ENCODE measurements at places on chromosomes 7 and 10.

- no peak for DNase-seq
Measured at GRCh38 chr7:24313777-24314176, 29.8 kb downstream of the NPY start.

- DNase-seq, result peak; percentile 7
Measured at GRCh38 chr10:132392811-132393694, 3.9 kb upstream of the PWWP2B start.

- no peak for DNase-seq
Measured at GRCh38 chr10:121999301-121999700, 10.3 kb downstream of the TACC2 start.

- DNase-seq, result no peak
Measured at GRCh38 chr7:111228437-111228836, 137.5 kb downstream of the LRRN3 start.

DNA sequence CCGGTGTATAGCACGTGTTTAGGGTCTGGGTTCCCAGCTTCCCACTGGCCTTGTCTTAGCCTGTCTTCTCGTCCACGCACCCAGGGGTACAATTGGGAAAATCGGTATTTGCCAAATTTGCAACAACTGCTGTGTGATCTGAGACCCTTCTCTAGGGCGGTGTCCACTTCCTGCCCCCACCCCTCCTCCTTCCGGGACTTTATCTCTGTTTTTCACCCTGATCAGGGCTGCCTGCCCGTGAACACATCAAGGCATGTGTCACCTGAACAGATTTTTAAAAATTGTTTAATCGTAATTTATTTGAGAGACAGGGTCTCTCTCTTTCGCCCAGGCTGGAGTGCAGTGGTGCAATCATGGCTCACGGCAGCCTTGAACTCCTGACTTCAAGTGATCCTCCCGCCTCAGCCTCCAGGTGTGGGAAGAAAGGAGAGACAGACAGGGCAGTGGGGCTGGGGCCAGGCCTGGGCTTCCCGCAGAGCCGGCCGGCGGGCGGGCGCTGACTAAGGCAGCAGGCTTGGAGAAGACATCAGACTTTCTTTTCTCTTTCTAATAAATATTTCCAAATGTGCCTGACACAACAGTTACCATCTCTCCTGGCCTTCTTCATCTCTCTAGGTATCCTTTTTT lies 27.5 kb downstream of the ELFN1 start:
- no peak for DNase-seq

DNA sequence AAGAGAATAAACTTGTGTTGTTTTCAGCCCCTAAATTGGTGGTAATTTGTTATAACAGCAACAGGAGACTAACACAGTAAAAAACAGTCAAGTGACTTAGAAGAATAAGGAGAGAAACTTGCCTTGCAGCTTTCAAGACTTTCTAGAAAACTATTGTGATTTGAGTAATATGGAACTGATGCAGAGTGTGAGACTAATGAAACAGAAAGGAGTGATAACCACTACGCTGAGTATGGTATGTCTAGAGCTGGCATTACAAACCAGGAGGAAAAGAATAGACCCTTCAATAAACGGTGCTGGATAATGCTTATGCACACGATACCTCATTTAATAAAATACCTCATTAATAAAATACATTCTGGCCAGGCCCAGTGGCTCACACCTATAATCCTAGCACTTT lies 99.9 kb downstream of the CREM start:
- no peak for DNase-seq

GRCh38 chr10:12097791-12098190 lies 29.0 kb downstream of the DHTKD1 start:
- DNase-seq, result peak; percentile 3

- DNase-seq, result no peak
Measured at GRCh38 chr10:78656417-78657162, 412.2 kb upstream of the ZMIZ1 start.

GRCh38 chr10:2861632-2862210 lies 205.6 kb upstream of the PFKP start:
- DNase-seq, result no peak

GRCh38 chr10:98255146-98255877 lies 12.7 kb downstream of the LOXL4 start:
- DNase-seq, result no peak

GRCh38 chr10:9437131-9437530 lies 1382.6 kb downstream of the GATA3 start:
- no peak for DNase-seq

DNA sequence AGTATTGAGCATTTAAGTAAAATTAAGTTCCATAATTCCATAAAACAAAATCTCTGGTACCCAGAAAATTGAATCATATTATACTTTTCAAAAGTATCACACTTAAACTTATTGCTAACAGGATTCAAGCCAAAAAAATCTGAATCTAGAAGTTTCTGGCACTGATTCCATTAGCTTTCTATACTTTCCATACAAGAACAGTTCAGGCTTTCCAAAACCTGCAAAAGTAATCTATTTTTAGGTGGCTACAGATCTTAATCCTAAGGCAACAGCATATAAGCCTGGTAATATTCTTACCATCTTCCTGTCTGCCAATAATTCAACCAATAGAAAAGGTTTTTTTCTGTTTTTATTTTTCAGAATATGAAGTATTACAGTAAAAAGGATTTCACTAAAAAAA lies 185.0 kb downstream of the CRPPA start:
- DNase-seq, result no peak

DNA sequence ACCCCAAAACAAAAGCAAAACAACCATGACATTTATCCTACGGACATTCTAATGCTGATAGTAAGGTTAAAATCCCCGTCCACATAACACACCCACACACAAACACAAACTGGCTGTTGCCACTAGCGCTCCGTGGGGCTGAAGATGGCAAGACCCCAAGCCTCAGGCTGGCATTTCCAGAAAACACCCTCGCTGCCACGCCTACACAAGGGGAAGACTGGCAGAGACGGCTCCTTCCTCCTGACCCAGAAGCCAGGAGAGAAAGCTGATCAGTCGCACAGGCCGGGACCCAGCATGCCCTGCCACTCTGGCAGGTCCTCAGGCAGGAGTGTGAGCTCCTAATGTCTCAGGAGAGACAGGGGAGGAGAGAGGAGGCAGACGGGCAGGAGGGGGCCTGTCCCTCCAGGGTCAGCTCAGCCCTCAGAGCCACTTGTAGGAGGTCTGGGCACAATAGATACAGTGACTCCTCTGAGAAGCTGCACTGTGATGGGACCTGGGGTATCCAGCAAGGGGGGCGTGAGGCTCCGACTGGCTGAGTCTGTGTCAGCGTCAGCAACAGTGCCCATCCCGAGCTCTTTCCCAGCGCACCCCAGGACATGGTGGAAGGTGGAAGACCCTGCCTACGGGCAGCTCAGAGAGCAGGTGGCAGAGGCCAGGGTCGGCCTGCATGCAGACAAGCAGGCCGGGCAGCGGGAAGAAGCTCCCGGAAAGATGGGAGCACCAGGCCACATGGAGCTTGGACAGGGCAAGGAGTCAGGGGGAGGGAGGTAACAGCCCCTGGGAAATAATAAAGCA lies 326.9 kb downstream of the PTPRN2 start:
- no peak for DNase-seq

DNA sequence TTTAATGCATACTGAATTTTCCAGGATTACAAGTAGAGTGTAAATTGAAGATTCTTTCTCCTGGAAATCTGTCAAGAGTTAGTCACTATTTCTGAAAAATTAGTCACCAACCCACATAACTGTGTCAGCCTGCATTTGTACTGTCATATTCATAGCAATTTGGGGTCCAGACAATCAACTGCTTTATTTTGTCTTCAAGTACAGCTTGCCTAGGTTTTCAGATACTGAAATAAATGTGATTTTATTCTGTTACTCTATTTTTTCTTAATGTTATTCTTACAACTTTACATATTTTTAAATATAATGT lies 55.1 kb downstream of the CUBN start:
- DNase-seq, result peak; percentile 77

DNA sequence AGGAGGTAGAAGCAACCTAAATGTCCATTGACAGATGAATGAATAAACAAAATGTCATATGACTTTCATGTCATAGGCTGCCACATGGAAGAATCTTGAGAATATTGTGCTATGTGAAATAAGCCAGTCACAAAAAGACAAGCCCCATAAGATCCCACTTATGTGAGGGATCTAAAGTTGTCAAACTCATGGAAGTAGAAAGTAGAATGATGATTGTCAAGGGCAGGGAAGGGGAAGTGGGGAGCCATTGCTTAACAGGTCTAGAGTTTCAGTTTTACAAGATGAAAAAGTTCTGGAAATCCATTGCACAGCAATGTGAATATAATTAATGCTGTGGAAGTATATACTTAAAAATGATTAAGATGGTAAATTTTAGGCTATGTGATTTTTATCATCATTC lies 229.3 kb upstream of the KMT2E start:
- DNase-seq, result no peak

GRCh38 chr10:130227883-130228282 lies 91.7 kb downstream of the GLRX3 start:
- DNase-seq, result no peak

GRCh38 chr10:71431239-71432100 lies 34.8 kb downstream of the CDH23 start:
- no peak for DNase-seq

DNA sequence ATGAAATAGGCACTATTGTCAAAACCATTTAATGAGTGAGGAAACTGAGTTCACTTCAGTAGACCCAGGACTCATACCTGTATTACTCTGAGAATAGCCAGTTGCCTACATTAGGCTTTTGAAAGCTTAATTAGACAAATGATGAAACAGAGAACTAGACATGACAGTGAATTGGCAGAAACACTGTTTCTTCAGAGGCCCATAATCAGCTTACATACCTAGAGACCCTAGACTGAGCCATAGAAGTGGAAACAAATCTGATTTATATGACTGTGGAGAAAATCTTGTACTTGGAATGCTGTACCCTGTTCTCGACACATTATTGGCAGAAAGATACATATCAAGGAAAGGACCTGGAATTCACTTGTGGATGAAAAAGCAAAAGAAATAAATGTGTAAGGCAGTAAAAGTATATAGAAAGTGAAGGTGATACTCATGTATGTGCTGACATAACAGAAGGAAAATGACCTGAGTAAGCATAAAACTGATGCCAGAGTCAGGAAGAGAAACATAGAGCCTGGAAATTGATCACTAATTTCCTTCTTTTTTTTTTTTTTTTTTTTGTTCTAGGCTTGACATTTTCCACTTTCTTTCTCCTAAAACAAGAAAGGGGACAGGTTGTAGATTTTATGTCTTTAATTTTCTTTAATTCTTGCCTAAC lies 251.5 kb downstream of the BICC1 start:
- no peak for DNase-seq

GRCh38 chr7:64611717-64612116 lies 48.8 kb upstream of the ZNF680 start:
- no peak for DNase-seq

- no peak for DNase-seq
Measured at GRCh38 chr10:73469579-73469978, 26.2 kb downstream of the PPP3CB start.

DNA sequence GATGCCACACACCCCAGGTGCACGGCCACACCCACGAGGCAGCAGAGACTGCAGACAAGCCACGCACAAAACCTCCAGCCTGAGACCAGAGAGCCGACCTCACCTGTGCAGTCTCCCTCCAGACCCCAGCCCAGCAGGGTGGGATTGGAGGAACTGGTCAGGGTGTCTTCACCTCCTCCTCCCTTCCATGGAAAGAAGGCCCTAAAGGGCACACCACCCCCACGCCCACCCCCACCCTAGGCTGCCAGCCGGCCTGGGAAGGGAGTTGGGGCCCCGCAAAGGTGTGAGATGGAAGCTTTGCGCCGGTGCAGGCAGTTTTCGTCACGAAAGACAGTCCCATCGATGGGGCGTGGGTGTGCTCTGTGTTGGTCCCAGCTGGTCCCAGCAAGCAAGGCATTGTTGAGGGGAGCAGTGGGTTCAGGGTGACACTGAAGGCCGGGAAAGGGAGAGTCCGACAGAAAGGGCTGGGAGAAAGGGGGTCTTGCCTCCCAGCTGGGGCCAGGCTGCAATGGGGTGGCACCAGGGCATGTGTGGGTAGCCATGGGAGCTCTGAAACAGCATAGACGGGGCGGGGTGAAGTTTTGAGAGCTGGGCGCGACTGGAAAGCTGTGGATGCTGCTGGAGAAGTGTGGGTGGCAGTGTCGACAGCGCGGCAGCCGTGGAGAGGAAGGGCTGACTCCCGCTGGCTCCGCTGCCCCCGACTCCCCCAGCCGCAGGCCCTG lies 349.2 kb downstream of the GLRX3 start:
- no peak for DNase-seq

- DNase-seq, result no peak
Measured at GRCh38 chr7:70037171-70037933, 439.1 kb downstream of the AUTS2 start.

GRCh38 chr7:48419401-48419800 lies 248.1 kb downstream of the ABCA13 start:
- DNase-seq, result peak; percentile 54

DNA sequence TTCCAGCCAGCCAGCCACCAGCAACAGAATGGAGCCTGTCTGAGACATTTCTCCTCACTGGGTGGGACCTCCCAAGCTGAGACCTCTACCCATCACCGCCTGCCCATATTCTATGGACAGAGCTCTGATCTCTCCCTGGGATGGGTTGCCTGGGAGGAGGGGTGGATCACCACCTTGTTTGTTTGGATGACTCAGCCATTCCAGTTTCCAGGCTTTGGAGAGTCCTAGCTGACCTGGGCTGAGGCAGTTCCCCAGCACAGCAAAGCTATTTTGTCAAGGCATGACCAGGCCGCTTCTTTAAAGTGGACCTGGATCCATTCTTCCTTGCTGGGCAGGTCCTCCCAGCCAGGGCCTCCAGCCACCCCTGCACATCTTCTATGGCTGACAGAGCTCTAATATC lies 982.3 kb downstream of the DNAJB9 start:
- DNase-seq, result no peak

GRCh38 chr7:46160861-46161260 lies 239.8 kb upstream of the IGFBP3 start:
- DNase-seq, result no peak

GRCh38 chr10:35726846-35727245 lies 84.8 kb upstream of the FZD8 start:
- no peak for DNase-seq

- no peak for DNase-seq
Measured at GRCh38 chr10:31011017-31011664, 20.5 kb downstream of the ZNF438 start.

GRCh38 chr7:54917613-54918391 lies 101.0 kb upstream of the EGFR start:
- no peak for DNase-seq

GRCh38 chr10:73590881-73591799 lies at the start of gene USP54:
Gene USP54 (minus strand): TSS chr10:73591342. CDS start chr10:73575658, 15,684 bp downstream.
- peak; percentile 76 for DNase-seq

GRCh38 chr7:151409667-151410404 lies at the start of gene WDR86:
Gene WDR86 (minus strand): TSS chr7:151410038. CDS start chr7:151409589, 449 bp downstream.
- DNase-seq, result no peak

GRCh38 chr10:48246501-48246900 lies 28.0 kb downstream of the FRMPD2 start:
- no peak for DNase-seq

GRCh38 chr10:54470324-54470631 lies 330.8 kb downstream of the PCDH15 start:
- no peak for DNase-seq

- DNase-seq, result peak; percentile 60
Measured at GRCh38 chr7:20223356-20223755, 6.2 kb upstream of the MACC1 start.

- DNase-seq, result no peak
Measured at GRCh38 chr7:47278043-47278442, 303.9 kb downstream of the TNS3 start.

Data from HCEC 1CT (cell line).